ENCODE measurements at places on chromosomes 4 and X. TPM values are rescaled to one million over a fixed set of nuclear protein-coding genes. Genes with fewer than 3 reads are reported as not detected.

RAP2C gene
- total RNA-seq: 24.5 TPM

NHSL2 gene
- 0.80 TPM for total RNA-seq

CACNA1F gene
- 0.61 TPM for total RNA-seq

GPAT3 gene
- total RNA-seq: 1.8 TPM

GPRASP1 gene
- total RNA-seq: 4.3 TPM

KLHL13 gene
- total RNA-seq: 4.9 TPM

HPGD gene
- 51.6 TPM for total RNA-seq

NHS gene
- total RNA-seq: 1.7 TPM

BEX3 gene
- total RNA-seq: 126 TPM

RBMXL3 gene
- not detected for total RNA-seq

FAM47A gene
- total RNA-seq: not detected

- DNase-seq: no peak
Observed at GRCh38 chrX:123236859-123237258, 52.8 kb downstream of the GRIA3 start.

- no peak for DNase-seq
Observed at GRCh38 chr4:96519291-96519690, 679.4 kb downstream of the PDHA2 start.

DNA sequence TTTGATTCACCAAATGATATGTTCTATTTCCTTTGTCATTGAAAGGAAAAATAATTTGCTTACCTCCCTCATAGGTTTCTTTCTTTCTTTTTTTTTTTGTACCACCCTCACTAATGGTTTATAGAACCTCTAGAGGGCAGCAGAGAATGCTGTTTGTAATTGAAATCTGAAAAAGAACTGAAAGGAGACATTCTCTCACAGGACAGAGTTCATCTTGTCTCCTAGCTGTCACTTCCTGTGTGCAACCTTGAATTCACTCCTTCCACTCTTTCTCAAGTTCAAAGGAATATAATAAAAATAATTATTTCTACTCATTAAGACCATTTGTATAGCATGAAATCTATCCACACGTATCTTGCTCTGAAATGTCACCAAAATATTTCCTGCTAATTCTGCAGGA, 51.0 kb downstream of the GUCY1B1 start:
- peak; percentile 36 for DNase-seq

- DNase-seq: no peak
Observed at GRCh38 chr4:10458177-10458576, 951 bp upstream of the ZNF518B start.

- DNase-seq: no peak
Observed at GRCh38 chr4:139084804-139085093, 69.2 kb downstream of the NOCT start.

DNA sequence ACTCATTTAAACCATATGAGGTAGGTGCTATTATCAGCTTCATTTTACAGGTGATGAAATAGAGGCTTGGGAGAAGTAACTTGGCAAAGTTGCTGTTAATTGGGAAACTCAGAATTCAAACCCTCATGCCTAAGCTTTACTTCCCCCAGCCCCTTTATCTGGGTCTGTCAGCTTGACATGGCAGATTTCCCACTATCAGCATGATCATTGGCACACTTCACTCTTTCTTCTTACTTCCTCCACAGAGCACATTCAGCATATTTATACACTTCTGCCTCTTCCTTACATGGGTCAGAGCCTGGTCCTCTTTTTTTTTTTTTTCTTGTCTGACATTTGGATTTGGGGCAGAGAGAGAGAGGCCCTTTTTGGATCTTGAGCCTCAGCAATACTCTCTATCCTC, 56.5 kb upstream of the ARX start:
- DNase-seq: no peak

DNA sequence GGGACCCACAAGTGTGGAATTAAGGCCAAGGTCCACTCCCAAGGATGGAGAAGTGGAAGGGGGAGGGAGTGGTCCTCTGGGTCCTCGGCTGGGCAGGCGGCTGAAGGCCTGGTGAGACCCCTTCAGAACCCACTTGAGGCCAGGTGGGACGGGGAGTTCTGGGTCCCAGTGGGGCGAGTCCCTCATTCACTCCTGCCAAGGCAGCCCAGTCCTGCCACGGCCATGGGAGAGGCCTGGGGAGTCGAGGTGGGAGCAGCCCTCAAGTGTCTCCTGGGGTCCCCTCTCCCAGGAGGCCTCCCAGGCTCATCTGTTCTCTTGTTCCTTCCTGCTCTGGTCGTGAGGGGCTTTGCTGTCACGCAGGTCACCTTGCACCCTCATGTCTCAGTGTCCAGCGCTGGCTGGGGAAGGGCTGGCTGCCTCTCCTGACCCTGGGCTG, 6.1 kb upstream of the SH3BP2 start:
- DNase-seq: no peak

- no peak for DNase-seq
Observed at GRCh38 chr4:123421227-123421936, 24.8 kb downstream of the SPRY1 start.

GRCh38 chr4:182877326-182877883, 39.8 kb downstream of the DCTD start:
- no peak for DNase-seq

DNA sequence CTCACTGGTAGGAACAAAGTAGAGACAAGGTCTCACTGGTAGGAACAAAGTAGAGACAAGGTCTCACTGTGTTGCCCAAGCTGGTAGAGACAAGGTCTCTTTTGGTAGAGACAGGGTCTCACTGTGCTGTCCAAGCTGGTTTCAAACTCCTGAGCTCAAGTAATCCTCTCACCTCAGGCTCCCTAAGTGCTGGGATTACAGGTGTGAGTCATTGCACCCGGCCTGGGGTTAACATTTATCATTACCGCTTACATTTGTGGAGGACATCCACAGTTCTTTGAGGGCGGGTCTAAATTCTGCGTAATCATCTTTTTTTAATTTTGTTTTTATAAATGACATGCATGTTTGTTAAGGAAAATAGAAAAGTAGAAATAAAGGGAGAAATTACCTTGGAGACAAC, 12.0 kb downstream of the RAB33B start:
- DNase-seq: no peak

- no peak for DNase-seq
Observed at GRCh38 chr4:38823766-38824165, 19.2 kb upstream of the TLR1 start.

DNA sequence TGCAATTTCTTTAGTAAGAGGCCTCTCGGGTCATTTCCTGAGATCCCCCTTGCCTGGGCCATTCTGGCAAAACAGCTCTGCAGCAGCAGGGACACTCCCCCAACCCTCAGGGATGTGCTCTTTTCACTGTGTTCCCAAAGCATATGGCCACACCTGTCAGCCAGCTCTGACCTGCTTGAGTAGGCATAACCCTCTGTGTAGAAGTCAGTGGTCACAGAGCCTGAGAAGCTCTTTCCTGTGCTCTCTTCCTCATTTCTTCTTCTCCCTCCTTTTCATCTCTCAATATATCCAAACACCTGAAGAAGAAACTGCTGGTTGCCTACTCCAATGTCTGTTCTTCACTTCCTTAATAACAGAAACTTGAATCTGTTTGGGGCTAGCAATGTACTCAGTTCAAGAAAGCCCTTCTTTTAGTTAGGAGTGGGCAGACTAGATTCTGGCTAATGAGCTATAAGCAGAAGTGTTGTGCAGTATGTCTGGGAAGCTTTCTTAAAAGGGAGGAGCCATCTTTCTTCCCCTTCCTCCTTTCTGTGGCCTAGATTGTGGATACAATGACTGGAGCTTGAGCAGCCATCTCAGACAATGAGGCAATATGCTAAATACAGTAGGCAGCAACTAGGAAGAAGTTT, 73.3 kb downstream of the PRPS1 start:
- DNase-seq: no peak

DNA sequence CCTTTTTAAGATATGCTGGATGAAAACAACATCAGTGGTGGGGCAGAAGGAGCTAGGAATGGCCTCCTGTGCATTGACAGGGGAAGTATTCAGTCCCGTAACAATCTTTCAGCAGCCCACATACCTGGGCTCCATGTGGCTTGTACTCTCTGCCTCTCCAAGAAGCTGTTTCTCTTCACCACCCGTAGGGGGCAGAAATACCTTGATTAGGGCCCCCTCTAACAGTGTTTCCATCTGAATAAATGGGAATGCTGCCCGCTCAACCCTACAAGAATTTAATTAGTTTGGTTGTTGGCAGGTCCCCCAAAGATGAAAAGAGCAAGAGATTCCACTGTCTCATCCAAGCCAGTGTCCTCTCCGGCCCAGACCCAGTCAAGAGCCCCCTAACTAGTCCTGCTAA, 155.2 kb downstream of the SMIM20 start:
- DNase-seq: no peak

- DNase-seq: no peak
Observed at GRCh38 chrX:118207831-118208453, 91.3 kb upstream of the KLHL13 start.

DNA sequence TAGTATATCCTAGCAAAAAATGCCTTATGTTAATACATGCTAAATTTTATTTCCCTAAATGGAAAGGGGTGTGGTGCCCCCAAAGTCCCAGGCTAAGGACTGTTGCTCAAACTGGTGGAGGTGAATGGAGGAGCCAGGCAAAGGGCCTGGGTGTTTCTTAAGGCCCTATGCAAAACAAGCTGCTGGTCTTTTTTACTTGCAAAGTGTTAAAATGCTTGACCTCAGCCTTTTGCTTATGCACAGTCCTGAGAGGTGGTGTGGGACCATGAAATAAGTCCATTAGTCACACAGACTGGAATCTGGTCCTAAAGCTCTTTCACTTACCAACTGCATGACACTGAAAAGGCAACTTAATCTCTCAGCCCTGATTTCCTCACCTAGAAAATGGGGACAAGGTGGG, 223.5 kb upstream of the MBNL3 start:
- DNase-seq: no peak

DNA sequence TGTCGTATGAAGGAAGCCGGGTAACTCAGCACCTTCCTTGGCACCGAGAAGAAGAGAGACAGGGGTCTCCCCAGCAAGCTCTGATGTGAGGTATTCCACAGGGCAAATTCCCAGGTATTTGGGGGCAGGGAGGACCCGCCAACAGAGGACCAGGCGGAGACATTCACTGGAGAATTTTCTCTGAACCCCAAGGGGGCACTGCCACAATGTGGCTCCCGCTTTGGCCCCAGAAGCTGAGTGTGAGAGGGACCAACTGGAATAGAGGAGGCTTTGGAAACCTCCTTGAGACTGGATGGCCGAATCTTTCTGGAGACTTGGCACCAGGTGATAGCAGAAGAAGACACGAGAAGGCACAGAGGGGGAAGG, 735 bp upstream of the GABRE start:
- DNase-seq: no peak

DNA sequence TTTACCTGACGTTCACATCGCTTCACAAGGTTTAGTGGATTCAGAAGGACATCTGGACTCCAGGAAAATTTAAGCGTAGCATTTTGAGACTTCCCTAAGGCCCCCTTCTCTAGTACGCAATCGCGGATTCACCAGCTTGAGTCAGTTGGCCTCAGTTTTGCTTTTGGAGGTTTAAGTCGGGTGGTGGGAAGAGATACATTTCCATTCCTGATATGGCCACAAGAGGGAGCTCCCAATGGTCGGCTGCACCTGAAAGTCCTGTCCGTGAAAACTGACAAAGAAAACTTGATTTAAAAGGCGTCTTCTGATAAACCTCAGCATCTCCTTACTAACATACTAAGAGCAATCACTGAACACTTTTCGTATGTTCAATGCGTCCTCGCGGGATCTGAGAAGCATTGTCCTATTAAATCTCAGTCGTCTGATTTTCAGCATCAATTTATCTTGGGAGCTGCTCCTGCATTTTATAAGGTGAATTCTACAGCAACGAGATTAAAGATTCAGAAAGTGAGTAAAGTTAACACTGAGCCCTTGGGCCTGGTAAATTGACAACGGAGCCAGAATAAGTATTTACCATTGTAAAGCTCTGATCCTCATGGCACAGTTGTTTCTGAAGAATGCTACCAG, 50.6 kb downstream of the LGI2 start:
- peak; percentile 14 for DNase-seq

DNA sequence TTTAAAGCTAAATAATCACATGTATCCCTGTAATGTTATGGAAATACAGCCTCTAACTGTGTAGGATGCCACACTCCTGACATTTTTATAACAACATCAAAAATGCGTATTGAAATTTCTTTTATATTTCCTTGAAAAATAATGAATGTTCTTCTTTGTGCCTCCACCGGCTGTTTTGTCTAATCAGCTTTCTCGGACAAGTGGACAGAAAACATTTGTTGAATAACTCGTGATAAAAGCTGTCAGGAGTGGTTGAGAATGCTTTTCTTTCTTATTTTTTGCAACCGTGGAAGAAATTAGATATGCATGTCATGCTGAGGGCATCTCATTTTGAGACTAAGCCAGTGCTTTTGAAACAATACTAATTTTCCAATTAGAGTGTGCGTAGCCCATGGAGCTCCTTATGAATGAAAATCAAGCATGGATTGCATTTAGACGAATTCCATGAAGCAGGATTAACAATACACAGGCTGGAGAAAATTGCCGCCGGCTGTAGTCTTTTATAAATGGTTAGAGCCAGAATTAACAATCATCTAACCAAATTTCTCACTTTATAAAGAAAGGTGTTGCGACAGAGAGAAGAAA, 614.5 kb upstream of the LCORL start:
- DNase-seq: no peak

DNA sequence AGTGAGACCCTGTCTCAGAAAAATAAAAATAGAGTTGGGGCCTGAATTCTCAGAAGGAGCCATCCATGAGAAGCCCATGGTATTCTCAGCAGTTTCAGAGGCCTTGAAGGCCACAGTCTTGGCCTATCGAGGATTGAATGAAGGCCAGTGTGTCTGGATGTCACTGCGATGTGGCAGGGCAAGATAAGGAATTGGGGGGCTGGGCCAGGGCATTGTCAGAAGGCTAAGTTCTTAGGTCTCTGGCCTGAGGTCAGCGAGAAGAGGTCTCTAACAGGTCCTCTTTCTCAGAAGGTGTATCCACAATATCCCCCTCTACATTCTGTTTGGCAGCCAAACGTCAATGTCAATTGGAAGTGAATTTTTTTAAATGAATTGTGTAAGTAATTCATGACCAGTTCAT, 5.7 kb downstream of the ZNF275 start:
- no peak for DNase-seq

DNA sequence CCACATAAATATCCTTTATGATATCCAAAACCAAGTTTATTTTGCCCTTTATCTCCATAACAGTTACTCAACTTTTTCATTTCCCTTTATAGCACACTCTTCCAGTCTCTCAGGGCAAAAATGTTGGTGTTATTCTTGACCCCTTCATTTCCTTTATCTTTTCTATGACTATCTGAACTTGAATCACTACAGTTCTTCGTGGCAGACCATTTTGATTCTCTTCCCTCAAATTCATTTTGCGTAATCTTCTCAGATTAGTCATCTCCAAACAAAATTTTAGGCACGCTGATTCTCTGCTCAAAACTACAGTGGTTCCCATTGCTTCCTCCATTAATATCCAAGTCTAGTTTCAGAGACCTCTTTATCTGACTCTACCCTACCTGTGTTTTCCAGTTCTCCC, 26.1 kb downstream of the RUFY3 start:
- DNase-seq: no peak

- no peak for DNase-seq
Observed at GRCh38 chrX:12138361-12139313, at the start of gene FRMPD4. TSS of gene FRMPD4 (plus strand) at chrX:12138473. CDS start at chrX:12138972, 499 bp downstream.

All from thymus (tissue), 14 donors.